Kidney epithelial cell (primary cell): ENCODE measurements at places on chromosomes 16 and 17. TPM values are rescaled to one million over a fixed set of nuclear protein-coding genes. Genes with fewer than 3 reads are reported as not detected.

The NAGS gene
- 15.7 and 19.4 TPM in 2 replicates for total RNA-seq

DNA sequence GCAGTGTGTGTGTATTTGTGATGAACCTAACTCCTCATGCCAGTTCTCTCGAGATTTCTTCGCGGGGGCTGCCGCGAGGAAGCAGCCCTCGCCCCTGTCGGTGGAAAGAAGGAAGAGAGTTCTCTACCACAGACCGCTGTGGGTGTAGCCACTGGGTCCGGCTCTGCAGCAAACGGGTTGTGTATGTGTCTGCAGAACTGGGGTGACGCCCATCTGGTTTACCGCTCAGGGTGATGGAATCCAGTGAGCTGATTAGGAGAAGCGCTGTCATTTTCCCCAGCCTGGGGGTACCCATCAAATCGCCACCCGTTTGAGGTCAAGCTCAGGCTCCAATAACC, 7.7 kb downstream of the CORO6 start:
- DNase-seq = no peak

DNA sequence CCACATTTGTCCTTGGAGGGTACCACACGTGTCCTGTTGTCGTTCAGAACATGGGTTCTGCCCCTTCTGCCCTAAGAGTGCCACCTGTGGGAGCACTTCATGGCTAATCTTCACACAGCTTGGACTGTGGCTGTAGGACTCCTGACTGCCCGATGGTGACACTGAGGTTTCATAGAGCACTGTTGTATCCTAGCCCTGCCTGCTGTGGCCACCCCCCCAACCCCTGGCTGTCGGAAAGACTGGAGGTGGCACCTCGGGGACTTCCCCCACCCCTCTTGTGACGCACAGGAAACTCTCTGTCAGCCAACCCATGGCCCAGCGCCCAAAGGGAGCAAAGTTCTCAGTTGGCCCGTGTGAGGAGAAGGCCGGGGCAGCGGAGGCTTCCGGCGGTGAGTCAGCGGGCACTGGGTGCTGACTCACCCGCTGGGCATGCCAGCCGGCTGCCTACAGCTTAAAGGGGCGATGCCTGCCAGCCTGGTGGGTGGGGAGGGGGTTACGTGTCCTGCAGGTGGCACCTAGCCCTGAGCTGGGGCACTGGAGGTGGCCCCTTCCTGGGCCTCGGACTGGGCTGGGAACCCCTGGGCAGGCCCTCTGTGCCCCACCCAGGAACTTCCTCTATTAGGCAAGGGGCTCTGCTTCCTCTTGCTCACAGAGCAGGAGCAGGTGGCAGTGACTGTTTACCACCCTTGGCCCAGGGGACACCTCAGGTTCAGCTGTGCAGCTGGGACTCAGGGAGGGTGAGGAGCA, 3.4 kb downstream of the MAP2K3 start:
- DNase-seq = peak; percentile 88

DNA sequence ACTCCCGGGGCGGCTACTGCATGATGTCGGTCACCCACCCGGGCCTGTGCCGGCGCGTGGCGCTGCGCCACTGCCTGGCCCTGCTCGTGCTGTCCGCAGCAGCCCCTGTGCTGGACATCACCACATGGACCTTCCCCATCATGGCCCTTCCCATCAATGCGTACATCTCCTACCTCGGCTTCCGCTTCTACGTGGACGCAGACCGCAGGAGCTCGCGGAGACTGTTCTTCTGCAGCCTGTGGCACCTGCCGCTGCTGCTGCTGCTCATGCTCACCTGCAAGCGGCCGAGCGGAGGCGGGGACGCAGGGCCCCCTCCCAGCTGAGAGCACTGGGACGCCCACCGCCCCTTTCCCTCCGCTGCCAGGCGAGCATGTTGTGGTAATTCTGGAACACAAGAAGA, 29.8 kb downstream of the CDRT15 start:
- no peak for DNase-seq
